ENCODE measurements at places on chromosomes 6 and 20.

DNA sequence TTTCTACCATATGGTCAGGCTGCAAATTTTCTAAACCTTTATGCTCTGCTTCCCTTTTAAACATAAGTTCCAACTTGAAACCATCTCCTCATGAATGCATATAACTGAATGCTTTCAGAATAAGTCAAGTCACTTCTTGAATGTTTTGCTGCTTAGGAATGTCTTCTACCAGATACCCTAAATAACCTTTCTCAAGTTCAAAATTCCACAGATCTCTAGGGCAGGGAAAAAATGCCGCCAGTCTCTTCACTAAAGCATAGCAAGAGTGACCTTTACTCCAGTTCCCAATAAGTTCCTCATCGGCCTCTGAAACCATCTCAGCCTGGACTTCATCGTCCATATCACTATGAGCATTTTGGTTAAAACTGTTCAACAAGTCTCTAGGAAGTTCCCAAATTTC is 1011.2 kb upstream of the CITED2 start:
- DNase-seq: no peak

DNA sequence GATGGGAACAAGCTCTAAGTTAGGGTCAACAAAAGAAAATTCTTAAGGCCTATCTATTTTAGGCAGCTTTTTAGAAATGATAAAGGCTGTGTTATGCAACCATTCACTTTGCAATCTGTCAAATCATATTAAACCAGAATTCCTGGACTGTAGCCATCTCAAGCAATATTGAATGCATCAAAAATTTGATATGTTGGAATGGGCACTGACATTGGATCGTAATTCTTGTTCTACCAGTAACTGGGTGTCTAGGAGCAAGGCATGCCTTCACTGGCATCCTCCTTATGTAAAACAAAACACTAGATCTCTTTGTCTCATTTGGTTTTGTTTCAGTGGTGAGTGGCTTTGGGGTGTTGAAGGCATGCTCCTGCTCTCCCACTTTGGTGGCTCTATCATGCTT is 145.6 kb downstream of the JARID2 start:
- no peak for DNase-seq

- peak; percentile 71 for DNase-seq
Observed at GRCh38 chr6:143940011-143940597, 68.0 kb downstream of the PLAGL1 start.

DNA sequence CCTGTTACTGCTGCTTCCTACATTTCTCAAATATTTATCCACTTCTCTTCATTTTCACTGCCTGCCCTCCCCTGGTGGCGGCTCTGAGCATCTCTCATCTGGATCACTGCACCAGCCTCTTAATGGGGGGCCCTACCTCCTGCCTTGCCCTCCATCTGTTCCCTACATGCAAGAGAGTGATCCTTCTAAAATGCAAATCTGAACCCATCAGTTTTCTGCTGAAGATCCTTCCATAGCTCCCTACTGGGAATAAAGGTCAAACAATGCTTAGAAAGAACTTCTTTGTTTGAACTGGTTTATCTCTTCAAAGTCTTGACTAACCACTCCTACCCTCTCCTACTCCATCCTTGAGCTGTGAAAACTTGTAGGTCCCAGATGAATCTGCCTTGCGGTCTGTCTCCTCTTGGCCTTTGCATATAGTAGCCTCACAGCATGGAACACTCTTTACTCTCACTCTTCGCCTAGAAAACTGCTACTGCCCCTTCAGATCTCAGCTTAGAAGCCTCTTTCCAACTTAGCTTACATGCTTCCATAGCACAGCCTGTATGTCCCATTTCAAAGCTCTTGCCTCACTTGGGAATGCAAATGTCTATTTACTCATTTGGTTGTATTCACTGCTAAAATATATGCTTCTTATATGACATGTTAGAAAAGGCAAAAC is 119.3 kb downstream of the QRSL1 start:
- no peak for DNase-seq

DNA sequence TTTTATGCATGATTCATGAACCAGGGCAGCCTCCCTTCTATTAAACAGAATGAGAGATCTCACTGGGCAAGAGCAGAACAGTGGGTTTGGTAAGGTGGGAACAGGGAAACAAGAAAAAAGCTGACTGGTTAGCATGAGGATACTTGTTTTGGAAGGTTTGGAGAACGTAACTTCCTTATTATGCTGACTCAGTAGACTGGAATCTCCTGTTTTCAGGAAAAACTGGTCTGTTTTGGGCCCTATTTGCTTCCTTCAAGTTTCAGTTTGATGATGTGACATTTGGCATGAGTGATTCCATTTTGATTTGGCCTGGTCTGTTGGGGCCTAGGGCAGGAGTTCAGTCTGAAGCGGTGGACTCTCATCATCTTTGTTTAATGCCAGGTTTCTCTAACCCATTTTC is 172.0 kb downstream of the MYLK4 start:
- DNase-seq: no peak

GRCh38 chr6:29375191-29375590 is at the start of gene OR12D3:
OR12D3 (minus strand) TSS chr6:29375291; CDS start chr6:29375287, 4 bp downstream.
- no peak for DNase-seq

- DNase-seq: no peak
Observed at GRCh38 chr6:23181356-23182110, 612.2 kb downstream of the HDGFL1 start.

DNA sequence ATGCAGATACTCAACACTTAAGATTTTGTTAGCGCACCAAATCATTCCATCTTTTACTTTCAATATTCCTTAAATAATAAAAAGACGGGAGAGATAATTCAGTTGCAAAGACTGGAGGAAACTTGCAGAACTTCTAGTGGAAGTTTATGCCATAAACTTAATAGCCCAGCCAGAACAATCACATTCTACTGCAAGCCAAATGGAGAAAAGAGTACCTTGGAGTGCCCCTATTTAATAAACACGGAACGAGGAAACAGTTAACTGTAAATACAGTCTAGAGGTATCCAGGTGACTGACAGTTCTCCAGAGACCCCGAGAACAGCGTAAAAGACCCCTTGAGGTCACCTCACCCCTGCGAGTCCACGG is 635 bp downstream of the SLC35B3 start:
- DNase-seq: no peak

- DNase-seq: no peak
Observed at GRCh38 chr6:135534773-135535380, 37.3 kb upstream of the AHI1 start.

- DNase-seq: no peak
Observed at GRCh38 chr6:34445313-34445860, 19.5 kb upstream of the RPS10 start.

DNA sequence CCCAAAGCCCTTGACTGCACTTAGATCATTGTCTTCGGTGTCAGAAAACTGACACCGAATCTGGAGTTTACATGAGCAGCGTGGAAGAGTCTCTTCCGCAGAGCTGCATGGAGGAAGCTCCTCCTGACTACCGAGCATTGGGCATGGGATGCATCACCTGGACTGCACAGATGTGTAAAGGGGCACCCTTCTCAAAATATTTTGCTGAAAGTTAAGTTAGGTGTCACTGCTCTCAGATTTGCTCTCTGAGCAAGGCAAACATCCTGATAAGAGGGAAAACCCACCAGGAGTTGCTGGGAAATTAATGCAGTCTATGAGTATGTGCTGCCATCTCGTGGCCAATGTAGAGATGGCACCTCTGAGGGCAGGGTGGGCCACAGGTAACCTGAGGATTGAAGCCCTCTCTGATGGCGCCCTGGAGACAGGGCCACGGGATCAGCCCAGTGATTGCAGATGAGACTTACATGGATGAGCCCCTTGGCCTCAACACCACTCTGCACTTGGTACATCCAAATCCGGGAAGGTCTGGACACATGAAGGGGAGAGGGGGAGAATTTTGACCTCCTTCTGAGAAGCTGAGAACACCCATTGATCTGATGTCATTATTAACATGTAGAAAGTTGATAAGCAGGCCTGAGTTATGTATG is 129.9 kb downstream of the LPA start:
- DNase-seq: peak; percentile 10

DNA sequence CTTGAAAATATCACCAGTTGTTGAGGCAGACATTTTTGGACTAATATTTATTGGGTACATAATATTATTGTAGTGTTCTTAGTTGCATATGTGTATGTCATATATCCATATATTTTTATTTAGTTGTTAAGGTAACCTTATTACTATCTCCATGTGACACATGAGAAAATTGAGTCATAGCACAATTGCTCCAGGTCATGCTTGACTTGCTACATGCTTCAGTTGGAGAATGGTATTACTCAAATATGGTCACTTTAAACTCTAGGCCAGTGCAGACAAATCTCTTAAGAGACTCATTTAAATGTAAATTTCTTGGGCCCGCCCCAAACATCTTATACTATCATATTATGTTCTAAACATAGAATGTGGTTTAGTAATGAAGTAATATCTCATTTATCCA is 246.1 kb downstream of the RIMS1 start:
- DNase-seq: no peak

DNA sequence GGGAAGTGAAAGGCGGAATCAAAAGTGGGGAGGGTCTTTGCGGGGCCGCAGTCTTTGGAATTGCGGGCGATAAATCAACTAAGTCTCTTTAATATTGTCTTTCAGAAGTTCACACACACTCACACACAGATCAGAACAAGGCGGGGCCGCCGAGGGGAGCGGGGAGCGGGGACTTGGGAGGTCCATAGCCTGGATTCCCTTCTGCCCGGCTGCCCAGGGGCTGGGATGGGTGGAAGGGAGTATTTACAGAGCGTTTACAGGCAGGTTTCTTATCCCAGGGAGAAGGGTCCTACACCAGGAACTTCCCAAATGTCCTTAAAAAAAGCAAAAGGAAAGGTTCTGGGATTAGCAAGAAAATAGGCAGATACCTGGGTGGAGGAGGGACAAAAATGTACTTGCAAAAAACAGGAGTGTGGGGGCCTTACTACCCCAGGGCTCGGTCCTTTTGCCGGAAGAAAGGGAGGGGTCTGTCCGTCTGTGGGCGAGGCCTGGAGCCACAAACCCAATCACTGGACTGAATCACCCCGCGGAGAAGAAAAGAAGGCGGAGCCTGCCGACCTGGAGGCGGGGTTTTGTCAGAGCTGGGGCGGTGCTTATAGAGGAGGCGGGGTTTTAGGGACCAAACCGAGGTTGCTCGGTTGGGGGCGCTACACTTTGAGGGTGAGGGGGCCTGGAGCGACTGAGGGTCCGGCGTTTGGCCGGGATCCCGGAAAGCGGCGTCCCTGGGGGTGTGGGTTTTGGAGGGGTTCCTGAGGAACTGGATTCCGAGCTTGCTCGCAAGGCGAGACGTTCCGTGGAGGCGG is 3.2 kb downstream of the PRRT1 start:
- DNase-seq: no peak

- no peak for DNase-seq
Observed at GRCh38 chr6:3683331-3683730, 68.2 kb downstream of the PXDC1 start.

DNA sequence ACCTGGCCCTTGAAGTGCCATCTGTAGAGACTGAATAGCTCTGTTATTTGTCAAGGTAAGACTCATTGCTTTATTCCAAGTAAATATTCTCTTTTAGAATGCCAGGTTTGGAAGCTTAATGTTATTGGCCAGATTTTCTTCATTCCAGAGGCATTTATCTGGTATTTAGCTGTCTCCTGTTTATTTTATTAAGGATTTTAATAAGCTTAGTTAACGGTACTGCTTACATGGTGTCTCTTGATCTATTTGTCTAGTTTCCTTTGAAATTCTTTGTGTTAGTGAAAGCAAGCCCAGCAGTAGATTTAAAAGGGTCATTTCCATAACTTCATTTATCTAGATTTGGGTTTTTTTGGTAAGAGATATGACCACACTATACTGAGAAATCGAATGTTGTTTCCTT is 7.7 kb downstream of the RALY start:
- DNase-seq: no peak

DNA sequence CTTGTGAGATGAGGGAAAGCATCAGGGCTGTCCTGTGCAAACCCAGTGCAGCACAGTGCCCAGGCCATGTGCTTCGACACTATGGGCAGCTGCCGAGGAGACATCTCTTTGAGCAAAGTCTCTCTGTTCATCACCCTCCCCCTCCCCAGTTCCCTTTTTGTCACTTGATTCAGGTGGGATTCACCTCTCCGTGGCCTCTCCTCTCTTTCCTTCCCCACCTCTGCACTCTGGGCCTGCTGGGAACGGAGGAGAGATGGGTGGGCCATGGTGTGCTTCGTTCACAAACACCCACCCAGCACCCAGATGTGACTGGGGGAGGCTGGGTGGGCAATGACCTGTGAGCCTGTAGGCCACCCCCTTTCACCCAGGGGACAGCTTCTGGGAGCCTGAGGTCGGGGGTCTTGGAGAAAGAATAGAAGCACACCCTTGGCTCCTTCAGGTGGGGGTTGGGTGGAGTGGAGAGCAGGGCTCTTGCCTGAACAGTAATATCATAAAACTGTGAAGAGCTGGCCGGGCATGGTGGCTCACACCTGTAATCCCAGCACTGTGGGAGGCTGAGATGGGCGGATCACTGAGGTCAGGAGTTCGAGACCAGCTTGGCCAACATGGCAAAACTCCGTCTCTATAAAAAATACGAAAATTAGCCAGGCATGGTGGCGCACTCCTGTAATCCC is 33.5 kb upstream of the DLGAP4 start:
- DNase-seq: no peak

DNA sequence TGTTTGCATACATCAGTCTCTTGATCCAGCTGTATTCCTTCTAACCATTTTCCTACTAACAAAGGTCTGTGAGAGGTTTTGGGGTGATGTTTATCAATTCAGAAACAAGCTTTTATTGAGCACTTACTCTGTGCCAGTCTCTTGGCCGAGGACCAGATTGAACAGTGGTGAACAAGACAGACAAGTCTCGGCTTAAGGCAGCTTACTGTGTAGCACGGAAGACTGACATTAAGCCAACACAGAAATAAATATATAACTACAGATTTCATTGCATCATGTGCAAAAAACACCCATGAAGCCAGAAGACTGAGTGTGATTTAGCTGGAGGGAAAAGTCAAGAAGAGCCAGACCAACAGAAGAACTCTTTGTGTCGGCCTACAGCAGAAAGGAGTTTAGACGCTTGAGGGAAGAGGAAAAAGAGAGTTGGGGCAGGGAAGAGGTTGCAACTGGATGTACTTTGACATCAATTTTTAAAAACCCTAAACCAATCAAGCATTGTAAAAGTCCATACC is 549.6 kb upstream of the CITED2 start:
- DNase-seq: no peak

- no peak for DNase-seq
Observed at GRCh38 chr6:26536571-26537159, 1.5 kb upstream of the HMGN4 start.
